ENCODE measurements at places on chromosomes 2 and 18.

DNA sequence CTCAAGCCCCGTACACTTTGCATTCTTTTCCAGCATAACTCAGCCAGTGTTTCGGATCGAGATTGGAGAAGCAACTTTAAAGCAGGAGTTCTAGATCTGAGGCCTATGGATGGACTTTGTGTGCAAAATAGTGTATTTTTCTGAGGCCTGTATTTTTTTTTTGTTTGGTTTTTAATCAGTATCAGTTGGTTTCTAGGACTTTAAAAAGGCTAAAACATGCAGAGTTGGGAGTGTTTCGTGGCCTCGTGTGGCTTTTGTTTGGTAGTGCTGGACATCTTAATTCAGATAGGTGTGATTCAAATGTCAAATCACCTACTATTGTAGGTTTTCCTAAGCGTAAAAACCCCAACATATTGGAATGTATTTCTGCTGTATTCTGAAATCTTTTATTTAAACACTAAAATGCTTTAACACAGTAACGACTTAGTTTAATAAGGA lies 282 bp upstream of the PUS10 start:
- DNase-seq: no peak

DNA sequence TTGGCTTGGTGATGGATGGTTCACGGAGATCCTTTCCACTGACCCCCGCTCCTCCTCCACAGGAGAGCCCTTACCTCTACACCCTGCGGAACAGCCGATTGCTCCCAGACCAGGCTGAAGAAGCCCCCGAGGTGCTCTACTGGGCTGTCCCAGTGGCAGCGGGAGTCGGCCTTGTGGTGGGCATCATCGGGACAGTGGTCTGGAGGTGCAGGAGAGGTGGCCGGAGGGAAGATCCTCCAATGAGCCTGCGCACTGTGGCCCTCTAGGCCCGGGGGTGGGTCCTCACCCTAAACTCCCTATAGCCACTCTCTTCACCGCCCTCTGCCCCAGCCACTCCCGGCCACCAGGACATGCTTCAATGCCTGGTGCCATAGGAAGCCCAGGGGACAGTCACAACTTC lies 108.8 kb upstream of the PPP1CB start:
- DNase-seq: no peak

DNA sequence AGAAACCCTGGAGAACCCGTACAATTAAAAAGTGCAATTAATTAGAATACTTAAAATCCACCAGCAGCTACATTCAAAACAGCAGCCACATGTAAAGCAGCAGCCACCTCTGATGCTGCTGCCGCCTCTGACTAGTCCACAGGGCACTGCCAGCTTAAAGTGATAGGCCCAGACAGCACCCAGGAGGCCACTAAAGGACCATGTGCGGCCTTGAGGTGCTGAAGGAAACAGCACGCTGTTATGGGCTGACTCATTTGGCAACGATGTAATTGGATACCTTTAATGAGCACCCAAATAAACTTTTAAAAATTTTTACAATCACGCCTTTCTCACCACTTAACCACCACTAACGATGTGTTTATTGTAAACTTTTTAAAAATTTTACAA lies 209.3 kb upstream of the NCKAP5 start:
- DNase-seq: no peak

DNA sequence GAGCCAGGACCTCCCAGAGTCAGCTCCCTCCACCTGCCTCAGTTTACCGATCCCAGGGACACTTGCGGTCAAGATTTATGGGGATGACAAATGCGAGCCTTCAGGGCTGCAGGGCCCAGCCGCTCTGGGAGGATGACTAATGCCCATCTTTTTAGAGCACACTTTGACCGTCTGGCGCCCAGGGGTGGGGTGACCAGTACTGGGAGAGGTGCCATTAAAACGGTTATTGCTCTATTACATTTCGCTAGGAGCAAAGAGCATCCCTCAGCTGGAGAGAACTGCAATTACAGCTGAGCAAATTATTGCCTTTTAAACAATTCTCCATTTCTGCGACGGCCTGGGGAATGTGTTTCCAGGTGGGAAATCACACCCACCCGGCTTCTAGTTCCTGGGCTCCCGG lies 42.6 kb upstream of the HPCAL1 start:
- peak; percentile 67 for DNase-seq

GRCh38 chr2:94874277-94874997 lies 3.2 kb downstream of the TEKT4 start:
- peak; percentile 72 for DNase-seq

DNA sequence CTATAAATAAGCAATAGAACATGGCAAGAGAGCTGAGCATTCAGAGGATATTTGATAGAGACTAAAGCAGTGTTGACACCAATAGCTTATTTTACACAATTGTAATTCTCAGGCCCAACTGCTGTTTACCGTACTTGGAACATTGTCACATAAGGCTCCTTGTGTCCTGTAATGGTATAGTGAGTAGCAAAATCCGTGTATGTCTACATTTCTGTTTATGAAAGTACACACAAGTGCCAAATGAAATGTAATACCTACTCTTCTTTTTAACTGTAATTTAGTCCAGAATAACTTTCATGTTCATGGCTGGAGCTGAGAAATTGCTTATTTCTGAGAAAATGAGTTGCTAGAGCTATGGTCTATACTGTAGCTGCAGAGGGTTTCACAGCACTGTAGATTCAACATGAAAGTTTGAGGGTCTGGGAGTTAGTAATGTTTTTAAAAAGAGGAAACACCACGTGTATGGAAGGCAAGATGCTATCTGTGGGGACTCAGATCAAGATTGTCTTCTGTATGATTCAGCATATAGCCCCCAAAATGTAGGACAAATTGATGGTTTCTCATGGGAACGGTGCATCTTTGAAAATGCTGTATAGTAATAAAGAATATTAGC lies 110.2 kb upstream of the NOSTRIN start:
- DNase-seq: no peak

DNA sequence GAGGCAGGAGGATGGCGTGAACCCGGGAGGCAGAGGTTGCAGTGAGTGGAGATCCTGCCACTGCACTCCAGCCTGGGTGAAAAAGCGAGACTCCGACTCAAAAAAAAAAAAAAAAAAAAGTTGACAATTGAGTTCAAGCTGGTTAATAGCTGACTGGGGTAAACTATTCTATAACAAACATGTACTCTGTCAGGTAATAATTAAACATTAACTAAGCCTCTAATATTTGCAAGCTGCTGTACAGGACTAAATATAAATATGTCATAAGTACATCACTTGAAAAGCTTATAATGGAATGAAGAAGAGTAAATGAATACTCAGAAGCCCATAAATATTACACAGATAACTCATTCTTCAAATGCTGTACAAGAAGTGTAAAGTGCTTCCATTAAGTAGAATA lies 190.4 kb upstream of the CRIM1 start:
- no peak for DNase-seq

DNA sequence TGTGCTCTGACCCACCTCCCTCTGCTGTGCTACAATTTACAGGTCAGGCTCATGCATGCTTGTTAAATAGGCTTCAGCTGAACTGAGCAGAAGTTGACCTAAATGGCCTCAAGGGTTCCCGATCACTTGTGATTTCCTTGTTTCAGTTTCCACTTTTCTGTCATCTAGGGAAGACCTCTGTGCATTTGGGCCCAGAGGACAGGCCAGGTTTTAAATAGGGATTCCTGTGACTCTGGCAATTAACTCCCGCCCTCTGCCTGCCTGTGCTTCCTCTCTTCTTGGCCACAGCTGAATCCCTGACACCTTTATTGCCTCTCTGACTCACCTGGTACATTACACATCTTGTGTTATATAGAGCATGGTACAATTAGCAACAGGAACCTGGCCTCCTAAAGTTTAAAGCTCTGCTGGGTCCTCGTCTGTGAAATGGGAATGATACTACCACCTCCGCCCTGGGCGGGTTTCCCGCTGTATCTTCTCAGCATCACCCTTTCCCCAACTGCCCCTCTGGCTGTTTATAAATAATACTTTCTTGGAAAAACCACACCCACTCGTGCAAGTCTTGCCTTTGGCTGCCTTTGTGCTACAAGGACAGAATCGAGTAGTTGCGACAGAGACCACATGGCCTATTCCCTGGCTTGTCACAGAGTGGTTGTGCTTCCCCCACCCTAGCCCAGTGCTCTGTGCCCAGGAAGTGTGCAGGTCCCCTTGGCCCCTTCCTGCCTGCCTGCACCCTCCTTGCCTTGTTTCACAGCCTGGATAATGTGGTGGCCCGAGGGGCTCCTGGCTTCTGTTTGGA lies 7.9 kb downstream of the CABLES1 start:
- DNase-seq: no peak

DNA sequence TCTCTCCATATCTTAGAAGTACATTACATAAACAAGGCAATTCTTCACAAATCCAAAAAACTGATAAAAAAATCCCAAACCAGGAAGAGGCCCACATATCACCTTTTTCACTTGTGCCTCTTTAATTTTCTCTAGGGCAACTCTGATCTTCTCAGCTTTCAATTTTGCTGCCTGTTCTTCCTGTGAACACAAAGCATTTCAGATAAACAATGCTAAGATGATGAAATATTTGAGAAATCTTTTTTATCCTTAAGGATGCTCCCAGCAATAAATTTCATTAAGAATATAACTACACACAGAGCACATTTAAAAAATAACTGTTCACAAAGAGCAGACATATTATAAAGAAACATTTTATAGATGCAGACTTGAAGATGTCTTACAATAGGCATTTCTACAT lies 73.4 kb downstream of the RAPH1 start:
- DNase-seq: no peak

- DNase-seq: peak; percentile 48
Observed at GRCh38 chr2:56009758-56010458, 86.3 kb upstream of the EFEMP1 start.

DNA sequence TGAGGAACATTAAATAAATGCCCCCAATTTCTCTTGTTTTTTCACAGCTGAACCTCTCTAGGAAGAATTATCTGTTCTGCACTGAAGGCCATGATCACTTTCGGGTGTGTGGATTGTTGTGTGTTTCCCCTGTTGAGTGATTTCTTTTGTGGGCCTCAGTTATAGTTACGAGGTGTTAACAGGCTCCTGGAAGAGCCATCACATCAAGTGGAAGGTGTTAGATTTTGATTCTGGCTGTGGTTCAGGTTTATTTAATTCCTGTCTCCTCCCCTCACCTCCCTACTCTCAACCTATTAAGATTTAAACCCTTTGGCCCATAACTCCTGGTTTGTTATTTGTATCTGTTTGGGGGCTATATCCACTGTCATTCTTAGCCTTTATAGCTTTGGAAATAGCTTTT lies 182.8 kb downstream of the AGPS start:
- no peak for DNase-seq

DNA sequence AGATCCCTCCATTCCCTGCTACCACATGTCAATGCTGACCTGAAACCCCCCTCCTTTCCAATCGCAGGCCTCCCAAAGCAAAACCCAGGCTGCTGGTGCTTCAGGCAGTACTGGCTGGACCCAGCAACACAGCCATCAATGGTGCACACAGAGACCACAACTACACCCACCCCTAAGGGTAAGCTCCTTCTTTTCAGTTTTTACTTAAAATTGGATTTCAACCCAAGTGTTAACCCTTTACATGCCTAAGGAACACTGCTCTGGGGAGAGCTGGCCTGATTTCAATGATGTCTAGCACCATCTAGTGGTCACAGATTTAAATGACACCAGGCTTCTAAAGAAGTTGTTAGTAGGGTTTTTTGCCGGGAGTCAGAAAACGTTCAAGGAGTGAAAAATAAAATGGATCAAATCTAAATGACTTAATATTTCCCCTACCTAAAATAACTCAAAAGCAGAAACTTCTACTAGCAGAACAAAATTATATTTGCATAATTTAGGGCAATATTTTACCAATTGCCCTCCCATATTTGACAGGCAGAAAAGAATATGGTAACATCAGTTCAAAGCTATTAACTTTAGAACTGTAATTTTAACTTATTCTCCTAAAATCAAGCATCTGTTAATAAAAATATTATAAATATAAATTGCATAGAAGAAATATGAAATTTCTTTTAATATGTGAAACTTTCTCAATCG lies 24.6 kb downstream of the FECH start:
- DNase-seq: peak; percentile 43

DNA sequence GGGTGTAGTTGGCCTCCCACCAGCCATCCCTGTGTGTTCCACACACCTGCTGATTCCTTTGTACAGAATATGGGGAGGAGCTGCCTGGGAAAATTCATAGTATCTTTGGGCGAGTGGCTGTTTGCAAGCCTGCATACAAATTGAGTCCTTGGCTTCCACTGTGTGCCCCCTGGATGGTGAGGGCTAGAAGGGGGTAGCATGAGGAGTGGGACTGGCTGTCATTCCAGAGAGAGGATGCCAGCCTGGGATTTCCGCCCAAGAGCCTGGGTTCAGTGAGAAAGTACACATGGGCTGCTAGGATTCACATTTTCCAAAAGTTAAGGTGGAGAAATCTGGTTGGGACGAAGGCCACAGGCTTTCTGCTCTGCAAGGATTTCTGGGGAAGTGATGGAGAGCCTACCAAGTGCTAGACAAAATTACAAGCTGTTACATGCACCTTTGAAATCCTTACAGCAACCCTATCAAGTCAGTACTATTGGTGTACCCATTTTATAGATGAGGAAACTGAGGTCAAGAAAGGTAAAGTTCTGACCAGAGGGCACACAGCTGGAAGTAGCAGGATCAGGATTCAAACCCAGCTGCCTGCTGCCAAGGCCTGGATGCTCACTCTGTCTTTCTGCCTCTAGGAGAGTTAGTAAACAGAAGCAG lies 606 bp upstream of the TOGARAM2 start:
- no peak for DNase-seq

GRCh38 chr2:54435325-54436226 lies 20.6 kb upstream of the SPTBN1 start:
- no peak for DNase-seq

DNA sequence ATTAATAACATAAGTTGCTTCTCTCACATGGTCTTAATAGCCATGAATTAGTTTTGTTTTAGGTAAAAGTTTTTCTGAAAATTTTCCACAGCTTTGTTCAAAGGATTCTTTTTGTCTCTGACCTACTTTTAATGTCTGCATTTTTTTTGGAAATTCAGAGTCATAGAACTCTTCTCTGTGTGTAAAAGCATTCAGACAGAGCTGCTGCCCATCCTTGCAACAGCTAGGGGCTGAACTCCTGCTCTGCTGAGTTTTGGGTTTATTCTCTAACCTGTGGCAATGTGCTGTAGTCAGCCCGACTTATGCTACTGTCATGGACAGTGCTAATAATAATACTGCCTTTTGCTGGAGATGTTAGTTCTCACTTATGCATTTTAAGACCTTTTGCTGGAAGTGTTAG lies 44.1 kb downstream of the RALBP1 start:
- DNase-seq: no peak
